ENCODE measurements at places on chromosomes 11 and 22. TPM values are rescaled to one million over a fixed set of nuclear protein-coding genes. Genes with fewer than 3 reads are reported as not detected.

The TBRG1 gene
- 51.0 TPM for total RNA-seq

The MS4A3 gene
- 1.6 TPM for total RNA-seq

The SBF2 gene
- total RNA-seq = 96.0 TPM

The MFRP gene
- 0.23 TPM for total RNA-seq

The RGL4 gene
- total RNA-seq = not detected

The VWCE gene
- total RNA-seq = 1.4 TPM

The ARAP1 gene
- total RNA-seq = 24.5 TPM

The RAG2 gene
- not detected for total RNA-seq

The OR51Q1 gene
- total RNA-seq = not detected

The HSD17B12 gene
- total RNA-seq = 115 TPM

The SMIM35 gene
- under 0.01 TPM for total RNA-seq

The SLC22A9 gene
- not detected for total RNA-seq

The RASSF10 gene
- 10.8 TPM for total RNA-seq

The TMA7B gene
- not detected for total RNA-seq

The RFPL3 gene
- not detected for total RNA-seq

The IL18 gene
- total RNA-seq = 1.8 TPM

The AQP11 gene
- 8.1 TPM for total RNA-seq

The RIMBP3B gene
- total RNA-seq = 1.2 TPM

The PAMR1 gene
- 7.2 TPM for total RNA-seq

The SPON1 gene
- 89.0 TPM for total RNA-seq

The P2RX6 gene
- total RNA-seq = 1.2 TPM

The RPS3 gene
- total RNA-seq = 846 TPM

The PATE2 gene
- 2.1 TPM for total RNA-seq

All from diencephalon (tissue), 1 donor.